ENCODE measurements at places on chromosomes 16 and 17.

GRCh38 chr16:31215287-31216162 is 1.4 kb downstream of the PYDC1 start:
- DNase-seq, result peak; percentile 61

- no peak for DNase-seq
Measured at GRCh38 chr17:81373536-81374160, 21.6 kb upstream of the BAHCC1 start.

DNA sequence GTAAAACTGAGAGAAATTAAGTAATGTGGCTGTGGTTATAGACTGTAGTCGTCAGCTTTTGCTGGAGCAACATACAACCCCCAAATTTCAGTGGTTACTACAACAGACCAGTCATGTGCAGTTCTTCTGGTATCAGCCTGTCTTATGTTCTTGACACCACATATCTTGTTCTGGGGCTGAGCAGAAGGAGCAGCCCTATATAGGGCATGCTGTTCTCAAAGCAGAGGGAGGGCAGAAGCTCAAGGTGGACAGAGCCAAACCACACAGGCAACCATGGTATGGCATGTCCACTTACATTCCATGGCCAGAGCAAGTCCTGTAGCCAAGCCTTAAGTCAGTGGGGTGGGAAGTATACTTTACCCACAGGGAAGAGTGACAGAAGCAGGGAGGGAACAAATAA is 7.7 kb downstream of the PRKAR1A start:
- no peak for DNase-seq

GRCh38 chr17:6901086-6901485 is 69.6 kb upstream of the TEKT1 start:
- DNase-seq, result no peak

GRCh38 chr17:28395968-28396367 is 10.0 kb downstream of the SLC46A1 start:
- no peak for DNase-seq

GRCh38 chr17:43728081-43728480 is 30.5 kb downstream of the SOST start:
- no peak for DNase-seq

DNA sequence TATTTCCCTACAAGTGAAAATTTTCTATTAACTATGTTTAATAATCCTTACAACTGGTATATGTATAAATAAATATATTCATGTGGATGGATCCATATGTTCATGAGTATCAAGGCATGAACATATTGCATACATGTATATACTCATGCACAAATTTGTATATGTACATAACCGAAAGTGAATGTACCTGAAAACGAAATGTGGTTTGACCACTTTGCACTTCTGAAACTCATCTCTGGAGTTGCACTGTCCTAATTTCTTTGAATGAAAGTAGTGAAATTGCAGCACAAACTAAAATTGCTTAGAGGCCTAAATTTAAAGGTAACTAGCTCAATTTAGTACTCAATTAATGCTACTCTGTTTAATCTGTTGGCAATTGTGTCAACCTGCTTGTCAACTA is 27.4 kb upstream of the GNAO1 start:
- no peak for DNase-seq

DNA sequence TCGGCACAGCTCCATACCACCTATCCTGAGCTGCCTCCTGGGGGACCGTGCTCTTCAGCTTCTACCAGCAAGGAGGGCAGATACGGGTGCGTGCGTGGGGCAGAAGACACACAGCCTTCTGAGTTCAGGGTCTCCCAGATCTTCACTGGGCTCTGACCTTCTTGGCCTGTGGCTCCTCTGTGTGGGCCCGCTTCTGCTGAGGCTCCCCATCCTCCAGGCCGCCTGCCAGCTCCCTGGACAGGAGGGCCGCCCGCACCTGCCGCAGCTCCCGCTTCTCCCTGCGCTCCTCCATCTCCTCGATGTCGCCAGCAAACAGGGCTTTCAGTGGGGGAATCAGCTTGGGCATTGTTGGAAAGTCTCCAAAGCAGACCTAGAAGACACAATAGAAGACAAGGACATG is 25.2 kb downstream of the ELAC2 start:
- no peak for DNase-seq
